GOT3 (cell line): ENCODE measurements at places on chromosomes 5 and 9.

DNA sequence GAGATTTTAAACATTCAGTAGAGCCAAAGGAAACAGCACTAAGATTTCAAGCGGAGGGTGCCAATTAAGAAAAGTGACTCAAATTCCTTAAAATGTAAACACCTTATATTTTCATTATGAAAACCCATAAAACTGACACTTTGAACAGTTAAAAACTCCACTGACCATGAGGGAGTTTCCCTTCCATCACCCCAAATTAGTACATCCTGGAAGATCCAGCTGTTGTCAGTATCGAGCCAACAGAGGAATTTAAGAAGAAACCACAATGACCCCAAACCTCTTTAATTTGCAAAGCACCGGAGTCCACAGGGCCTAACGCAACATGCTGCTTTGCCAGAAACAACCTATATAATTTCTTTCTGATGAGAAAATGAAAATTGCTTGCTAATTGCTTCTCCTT, 41.3 kb downstream of the ROR2 start:
- DNase-seq: no peak

DNA sequence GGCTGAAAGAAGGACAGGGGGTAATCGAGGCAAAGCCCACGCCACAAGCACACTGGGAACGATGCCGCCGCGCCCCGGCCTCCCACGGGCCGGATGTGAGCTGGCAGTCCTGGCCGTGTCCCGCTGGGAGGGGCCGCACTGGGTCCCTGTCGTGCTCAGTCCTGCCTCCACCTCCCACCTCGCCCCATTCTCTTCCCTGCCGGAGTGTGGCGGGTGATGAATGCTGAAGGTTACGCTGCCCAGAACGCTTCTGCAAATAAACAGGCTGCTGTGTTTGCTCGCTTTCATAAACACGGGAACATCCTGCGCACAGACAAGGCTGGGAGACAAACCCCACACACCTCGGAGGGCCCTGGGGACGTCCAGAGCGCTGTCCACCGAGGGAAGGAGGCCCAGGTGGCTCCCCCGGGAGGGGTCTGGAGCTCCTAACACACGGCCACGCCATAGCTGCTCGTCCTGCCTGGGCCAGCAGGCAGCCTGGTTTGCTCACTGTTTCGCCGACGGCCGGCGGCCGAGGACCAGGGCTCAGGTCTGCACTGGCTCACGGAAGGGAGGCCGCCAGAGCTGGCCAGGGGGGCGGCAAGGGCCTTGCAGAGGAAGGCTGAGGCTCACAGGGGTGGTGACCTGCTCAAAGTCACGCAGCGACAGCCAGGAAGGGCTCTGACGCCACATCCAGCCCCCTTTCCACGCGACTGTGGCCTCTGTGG, 2.3 kb downstream of the DNLZ start:
- DNase-seq: no peak

DNA sequence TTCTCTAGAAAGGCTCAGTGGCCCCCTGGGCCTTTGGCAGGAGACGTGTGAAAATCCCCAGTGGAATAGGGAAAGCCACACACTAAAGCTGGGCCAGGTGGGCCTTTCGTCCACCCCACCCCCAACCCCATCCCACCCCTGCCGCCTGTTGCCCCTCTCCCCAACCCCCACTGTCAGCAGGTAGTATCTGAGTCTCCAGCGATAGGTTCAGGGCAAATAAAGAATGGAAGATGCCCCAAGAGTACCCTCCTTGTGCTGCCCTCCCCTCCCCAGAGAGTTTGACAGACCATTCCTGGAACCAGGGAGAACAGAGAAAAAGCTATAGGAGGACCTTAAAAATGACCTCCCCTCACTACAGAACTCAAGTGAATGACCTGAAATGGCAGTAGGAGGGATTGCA, 36.7 kb upstream of the UBE2D2 start:
- no peak for DNase-seq

DNA sequence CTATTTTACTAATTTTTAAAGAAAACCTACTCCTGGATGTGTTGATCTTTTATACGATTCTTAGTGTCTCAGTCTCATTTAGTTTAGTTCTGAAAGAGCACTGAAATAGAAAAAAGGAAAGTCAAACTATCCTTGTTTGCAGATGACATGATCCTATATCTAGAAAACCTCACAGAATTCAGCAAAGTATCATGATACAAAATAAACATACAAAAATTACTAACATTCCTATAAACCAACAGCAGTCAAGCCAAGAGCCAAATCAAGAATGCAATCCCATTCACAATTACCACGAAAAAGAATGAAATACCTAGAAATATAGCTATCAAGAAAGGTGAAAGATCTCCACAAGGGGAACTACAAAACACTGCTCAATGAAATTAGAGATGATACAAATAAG, 225.8 kb upstream of the CDH18 start:
- DNase-seq: no peak

GRCh38 chr5:1385395-1386273, 40.7 kb upstream of the CLPTM1L start:
- no peak for DNase-seq

GRCh38 chr5:146291421-146292074, 47.1 kb upstream of the POU4F3 start:
- no peak for DNase-seq

DNA sequence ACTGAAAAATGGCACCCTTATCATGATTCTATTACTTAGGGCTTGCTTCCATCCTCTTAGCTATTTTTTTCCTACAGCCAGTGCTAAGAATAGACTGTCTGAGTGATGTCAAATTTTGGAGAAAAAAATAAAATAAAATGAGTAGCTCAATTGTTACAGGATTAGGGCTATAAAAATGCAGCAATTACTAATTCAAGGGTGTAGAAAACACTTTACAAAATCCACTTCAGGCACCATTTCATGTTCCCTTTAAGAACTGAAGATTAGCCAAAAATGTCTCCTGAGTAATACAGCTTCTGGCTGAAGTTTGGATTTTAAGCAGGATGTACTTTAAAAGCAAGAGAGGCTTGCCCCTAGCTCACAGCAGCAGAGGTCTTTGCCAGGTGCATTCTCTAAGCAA, 240.5 kb upstream of the IRX1 start:
- no peak for DNase-seq

GRCh38 chr9:8719833-8720486, 920.4 kb upstream of the DMAC1 start:
- DNase-seq: no peak

- DNase-seq: no peak
Measured at GRCh38 chr9:70625078-70625477, 210.6 kb upstream of the KLF9 start.

DNA sequence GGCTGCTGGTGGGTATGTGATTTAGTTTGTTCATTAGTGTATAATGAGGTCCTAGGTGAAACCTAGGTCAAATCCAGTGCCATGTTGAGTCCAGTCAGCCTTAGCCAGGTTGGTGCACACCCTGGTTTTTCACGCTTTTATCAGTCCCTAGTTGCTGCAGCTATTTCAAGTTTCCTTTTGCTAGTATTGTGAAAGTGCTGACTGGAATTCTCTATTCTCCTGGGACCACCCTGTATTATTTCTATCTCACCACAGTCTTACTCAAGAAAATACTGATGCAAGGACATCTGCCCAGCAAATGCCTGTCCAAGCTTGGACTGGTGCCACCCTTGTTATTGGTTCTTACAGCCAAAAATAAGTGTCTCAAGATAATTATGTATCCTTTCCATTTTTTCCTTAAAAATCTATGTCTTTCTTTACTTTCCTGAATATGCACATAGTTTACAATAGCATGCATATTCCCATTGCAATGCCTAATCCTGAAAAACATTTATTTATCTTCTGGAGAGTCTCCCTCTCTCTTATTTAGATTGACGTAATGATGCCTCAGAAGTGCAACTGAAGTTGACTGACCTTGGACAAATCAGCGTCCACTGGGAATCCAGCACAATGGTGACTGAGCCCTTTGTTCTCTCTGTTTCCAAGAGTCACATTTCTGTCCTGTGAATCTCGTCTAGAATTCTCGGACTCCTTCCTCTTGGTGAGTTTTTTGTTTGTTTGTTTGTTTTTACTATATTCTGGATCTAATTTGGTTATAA, 1075.0 kb downstream of the CDH9 start:
- no peak for DNase-seq

GRCh38 chr9:211557-211956, 3.1 kb upstream of the DOCK8 start:
- no peak for DNase-seq

DNA sequence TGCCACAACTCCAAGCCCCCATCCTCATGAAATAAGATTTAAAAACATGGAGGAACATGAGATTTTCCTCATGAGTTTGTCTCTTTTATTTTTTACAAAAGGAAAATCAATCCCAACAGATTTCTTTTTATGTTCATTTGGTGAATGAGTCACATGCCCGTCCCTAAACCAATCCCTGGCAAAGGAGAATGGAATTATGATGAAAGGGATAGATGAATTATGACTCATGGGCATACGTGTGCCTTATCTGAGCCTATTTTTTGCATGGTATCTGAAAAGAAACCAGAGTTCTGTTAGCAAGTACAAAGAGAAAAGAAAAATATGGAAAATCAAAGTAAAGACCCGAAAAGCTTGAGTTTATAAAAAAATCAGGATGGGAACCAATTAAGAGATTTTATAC, 267.5 kb upstream of the TMEM161B start:
- no peak for DNase-seq

DNA sequence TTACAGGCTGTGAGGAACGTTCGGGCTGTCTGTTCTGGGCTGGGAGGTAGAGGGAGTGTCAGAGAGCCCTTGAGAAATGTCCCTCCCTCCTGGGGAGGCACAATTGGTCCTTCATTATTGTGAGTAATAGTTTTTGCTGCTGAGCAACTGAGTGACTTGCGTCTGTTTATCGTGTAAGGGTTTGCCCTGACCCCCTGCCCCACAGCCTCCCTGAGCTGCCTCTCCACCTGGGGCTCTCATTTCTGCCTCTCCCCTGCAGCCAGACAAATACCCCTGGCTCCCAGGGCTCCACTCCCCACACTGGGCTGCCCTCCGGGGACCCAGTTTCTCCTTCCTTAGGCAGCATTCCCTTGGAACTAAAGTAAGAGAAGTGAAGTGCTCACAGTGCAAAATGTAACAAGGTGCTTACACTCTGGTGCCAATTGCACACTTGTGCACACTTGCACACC, 174.9 kb upstream of the MVB12B start:
- no peak for DNase-seq

GRCh38 chr5:148163345-148163744, 5.0 kb upstream of the SPINK14 start:
- no peak for DNase-seq

DNA sequence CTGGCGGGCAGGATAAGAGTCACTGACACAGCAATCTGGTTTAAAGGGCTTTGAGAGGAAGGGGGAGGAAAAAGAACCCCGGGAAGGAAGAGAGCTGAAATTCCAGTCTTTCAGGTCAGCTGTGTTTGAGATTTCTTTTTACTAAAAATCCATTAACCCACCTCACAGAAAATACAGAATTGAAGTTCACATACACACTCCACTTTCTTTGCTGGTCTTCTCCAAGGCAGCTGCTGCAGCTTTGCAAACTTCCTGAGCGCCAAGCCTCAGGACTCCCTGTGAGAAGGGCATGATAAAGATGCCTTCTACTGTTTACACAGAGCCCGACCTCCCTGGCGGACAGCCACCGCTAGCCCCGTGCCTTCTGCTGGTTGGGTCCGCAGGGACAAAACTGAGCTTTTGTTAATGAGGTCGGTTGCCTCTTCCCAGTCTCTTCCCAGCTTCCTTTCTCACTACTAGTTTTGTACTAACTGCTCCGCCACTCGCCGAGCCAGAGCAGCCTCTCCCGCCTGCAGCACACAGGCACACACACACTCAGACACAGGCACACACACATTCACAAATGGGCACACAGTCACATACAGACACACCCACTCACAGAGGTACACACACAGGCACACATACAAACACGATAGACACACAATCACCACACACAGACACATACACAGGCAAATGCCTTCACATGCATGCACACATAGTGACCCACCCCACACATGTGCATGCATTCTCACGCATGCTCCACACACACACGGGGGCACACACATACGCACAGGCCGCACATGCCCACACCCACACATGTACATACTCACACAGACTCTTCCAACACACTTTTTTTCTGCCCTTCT, at the start of gene FREM1:
Gene FREM1 (minus strand): TSS at position 468 of the 845 bp plus-strand sequence. CDS start 41,451 bp downstream, outside the sequence.
- DNase-seq: no peak

DNA sequence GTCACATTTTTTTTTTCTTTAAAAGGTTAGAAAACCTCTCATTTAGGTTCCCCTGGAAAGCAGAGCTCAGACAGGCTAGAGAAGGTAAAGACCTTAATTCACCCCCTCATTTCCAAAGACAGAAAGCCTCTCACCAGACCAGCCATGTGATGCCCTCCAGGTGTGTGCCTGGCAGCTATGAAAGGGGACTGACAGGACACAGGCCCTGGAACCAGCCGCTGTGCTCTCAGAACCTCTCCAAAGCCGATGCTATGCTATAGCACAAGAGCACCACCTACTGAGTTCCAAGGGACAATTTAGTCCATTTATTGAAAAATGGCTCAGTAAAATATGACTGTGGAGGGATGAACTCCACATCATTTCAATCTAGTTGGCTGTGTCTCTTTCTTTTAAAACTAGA, 48.8 kb downstream of the FANCC start:
- DNase-seq: no peak

- no peak for DNase-seq
Measured at GRCh38 chr9:38482918-38483592, 58.8 kb upstream of the IGFBPL1 start.

GRCh38 chr9:89874351-89875321, 269.8 kb downstream of the GADD45G start:
- no peak for DNase-seq

DNA sequence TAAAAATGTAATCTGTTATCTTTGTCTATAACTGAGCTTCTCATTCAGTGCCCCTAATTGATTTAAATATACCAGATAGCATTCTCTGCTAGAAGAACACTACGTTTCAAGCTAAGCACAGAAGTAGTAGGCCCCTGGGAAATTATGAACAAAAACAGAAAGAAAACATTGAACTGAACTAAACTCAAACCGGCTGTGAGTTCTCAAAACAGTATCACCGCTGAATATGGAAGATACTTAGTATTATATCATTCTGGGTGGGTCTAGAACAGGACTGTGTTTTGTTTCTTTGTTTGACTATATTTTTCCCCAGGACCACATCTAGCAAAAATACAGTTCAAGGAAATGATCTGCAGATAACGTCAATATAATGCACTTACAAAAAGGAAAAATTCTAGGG, 95.1 kb upstream of the HMHB1 start:
- DNase-seq: no peak

DNA sequence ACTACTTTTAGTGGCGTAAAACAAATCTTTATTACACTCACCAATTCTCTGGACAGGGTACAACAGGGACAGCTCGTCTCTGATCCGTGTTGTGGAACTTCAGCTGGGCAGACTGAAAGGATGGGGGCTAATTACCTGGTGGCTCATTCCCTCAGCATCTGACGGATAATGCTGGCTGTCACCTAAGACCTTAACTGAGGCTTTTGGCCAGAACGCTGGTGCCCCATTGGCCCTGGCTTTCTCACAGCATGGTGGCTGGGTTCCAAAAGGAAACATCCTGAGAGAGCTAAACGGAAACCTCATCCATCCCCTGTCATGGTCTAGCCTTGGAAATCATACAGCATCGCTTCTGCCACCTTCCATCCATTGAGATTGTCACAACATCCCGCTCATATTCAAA, 62.9 kb downstream of the RAI14 start:
- no peak for DNase-seq
